ENCODE measurements at places on chromosomes 5 and 9.

- DNase-seq = no peak
Measured at GRCh38 chr5:51382521-51383130, 622 bp upstream of the ISL1 start.

DNA sequence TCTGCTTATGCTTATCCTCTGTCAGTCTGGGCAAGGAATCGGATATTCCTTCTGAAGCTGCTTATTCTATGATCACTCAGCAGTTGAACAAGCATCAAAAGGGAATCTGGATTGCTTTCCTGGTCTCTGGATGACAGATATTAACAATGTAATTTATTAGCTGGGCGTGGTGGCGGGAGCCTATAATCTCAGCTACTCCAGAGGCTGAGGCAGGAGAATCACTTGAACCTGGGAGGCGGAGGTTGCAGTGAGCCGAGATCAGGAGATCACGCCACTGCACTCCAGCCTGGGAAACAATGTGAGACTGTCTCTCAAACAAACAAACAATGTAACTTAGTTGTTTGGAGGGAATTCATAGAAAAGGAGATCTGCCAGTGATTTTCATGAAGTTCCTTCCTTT lies 45.4 kb downstream of the DMRT1 start:
- no peak for DNase-seq

DNA sequence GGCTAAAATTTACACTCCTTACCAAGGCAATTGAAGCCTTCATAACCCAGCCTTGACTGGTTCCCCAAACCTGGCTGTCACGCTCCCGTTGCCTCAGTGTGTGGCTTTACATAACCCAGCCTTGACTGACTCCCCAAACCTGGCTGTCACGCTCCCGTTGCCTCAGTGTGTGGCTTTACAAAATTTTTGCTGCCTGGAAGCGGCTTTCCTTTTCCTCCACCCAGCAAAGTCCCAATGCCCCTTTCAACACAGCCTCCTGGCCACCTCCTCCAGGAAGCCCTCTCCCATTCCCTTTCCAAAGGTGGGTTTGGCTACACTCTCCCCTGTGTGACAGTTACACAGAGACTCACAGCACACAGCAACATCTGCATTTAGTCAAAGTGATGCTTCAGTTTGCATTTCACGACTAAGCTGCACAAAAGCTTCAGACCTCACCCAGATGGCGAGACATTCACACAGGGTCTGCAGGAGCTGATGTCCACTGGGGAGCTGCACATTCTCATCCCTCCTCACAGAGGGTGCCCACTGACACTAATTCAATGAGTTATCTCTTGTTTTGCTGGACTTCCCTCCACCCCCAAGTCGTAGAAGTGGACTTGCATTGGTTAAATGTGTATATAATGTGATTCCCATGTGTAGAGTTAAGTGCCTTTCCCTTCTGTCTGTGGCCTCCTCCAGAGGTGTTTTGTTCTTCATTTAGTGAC lies 156.6 kb upstream of the PHYKPL start:
- DNase-seq = no peak

DNA sequence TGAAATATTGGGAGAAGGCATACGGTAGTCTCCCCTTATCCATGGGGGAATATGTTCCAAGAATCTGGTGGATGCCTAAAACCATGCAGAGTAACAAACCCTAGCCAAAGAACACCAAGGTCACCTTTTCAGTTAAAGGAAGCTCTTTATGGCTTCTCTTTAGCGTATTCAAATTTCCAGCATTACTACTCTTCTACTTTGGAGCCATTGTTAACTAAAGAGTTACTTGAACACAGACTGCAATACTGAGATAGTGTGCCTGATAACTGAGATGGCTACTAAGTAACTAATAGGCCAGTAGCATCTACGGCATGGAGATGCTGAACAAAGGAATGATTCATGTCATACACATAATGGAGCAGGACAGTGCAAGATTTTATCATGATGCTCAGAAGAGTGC lies 84.5 kb upstream of the SPEF2 start:
- no peak for DNase-seq

- no peak for DNase-seq
Measured at GRCh38 chr5:156588306-156588705, 261.3 kb downstream of the SGCD start.

- no peak for DNase-seq
Measured at GRCh38 chr5:176854164-176854563, 43.8 kb downstream of the UNC5A start.

GRCh38 chr5:23257656-23258055 lies 249.8 kb upstream of the PRDM9 start:
- no peak for DNase-seq

DNA sequence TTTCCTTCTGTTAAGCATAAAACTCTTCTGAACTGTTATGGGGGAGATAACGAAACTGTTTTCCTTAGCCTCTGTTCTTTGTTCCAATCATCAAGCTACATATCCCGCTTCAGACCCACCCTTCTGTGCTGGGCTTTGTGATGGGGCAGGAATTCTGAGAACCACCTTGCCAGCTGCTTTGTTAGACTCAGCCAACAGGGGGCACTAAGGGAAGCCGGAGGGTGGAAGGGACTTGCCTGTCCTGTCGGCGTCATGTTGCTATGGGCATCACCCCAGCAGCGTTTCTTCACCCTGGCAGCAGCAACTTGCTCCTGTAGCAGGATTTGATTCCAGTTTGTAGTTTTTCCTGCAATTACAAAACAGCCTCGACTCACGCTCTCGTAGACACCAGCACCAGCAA lies 169.1 kb downstream of the CAAP1 start:
- no peak for DNase-seq

GRCh38 chr5:121429761-121430160 lies 421.9 kb upstream of the FTMT start:
- DNase-seq = no peak

DNA sequence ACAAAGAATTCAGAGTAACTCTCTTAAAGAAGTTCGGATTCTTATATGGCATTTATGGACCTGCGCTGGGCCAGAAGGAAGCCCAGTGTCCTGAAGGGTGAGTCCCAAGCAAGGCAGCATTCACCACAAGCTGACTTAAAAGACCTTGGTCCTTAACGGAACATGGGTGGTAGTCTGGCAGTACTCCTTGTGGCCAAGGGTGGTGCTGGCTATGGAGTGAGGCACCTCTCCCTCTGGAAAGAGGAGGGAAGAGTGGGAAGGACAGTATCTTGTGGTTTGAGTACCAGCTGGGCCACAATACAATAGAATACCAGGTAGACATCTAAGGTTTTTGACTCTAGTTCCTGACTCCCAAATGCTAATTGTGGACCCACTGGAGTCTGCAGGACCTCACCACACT lies 425.7 kb upstream of the CYLC2 start:
- no peak for DNase-seq

- no peak for DNase-seq
Measured at GRCh38 chr5:56683281-56683680, 132.1 kb upstream of the MAP3K1 start.

- no peak for DNase-seq
Measured at GRCh38 chr5:115478281-115478680, 66.3 kb downstream of the FEM1C start.

DNA sequence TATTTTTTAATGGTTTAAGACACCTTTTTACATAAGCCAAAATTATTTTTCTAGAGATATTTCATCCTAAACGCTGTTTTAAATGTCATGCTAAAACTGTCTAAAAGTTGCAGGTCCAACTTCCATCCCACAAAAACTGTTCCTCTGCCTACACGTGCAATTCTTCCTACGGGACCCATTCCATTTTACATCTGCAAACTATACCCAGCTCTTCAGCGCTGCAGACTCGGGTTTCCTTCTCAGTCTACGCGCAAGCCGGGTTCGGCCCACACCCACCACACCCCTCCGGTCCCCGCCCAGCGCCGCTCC lies 8.7 kb downstream of the RANBP6 start:
- DNase-seq = no peak

GRCh38 chr5:92444888-92445287 lies 1061.8 kb upstream of the ARRDC3 start:
- no peak for DNase-seq

GRCh38 chr9:129761901-129762369 lies 9.1 kb upstream of the PTGES start:
- no peak for DNase-seq

DNA sequence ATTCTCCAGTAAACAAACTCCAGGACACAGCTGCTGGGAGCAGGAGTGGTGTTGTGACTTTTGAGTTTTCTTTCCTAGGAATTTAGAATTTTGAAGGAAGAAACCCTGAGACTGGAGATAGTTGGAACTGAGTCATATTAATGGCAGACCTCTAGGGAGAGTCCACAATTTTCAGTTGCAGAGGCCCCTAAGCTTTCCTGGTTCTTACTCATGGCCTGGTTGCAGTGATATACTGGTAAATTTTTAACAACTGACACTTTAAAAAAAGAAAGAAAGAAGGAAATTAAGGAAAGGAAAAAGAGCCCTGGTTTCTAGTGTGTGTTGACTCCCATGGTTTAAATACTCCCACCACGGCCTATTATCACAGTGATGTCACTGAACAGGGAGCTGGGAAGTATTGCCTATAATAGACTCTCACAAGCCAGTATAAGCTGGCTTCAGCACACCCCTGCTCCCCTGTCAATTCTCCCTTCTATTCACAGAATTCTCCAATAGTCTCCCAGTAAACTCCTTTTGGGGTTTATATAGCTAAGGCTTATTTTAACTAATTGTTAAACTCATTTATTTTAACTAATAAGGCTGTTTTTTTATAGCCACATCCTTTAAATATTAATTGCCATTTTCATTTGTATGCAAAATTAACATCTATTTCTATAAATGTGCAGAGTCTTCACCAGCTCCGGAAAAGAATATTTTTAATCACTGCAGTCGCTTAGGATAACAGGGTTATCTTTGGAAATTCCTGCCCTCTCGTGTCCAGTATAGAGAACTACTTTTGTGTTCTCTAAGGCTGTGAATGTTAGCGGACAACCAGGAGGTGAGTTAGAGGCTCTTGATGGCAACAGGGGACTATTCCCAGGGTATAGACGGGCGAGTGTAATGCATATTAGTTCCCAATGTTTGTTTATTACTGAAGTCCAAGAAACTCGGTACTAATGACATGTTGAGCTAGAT lies 59.7 kb downstream of the GGTA1 start:
- DNase-seq = no peak

DNA sequence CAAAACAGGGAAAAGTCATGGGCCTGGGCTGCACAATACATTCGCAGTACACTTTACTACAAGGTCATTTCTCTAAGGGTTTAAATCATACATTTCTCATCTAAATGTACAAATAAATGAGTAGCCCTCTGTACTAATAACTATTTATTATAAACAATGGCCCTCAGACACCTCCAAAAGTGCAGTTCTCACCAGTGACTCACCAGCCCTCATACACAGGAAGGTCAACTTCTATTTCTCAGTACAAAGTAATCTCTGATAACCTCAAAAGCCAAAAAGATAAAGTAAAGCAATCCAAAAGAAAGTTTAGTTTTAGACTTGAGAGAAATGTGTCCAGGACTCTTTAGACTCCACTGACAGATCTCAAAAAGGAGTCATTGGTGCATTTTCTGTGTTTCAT lies 1258.1 kb upstream of the CDH6 start:
- no peak for DNase-seq

DNA sequence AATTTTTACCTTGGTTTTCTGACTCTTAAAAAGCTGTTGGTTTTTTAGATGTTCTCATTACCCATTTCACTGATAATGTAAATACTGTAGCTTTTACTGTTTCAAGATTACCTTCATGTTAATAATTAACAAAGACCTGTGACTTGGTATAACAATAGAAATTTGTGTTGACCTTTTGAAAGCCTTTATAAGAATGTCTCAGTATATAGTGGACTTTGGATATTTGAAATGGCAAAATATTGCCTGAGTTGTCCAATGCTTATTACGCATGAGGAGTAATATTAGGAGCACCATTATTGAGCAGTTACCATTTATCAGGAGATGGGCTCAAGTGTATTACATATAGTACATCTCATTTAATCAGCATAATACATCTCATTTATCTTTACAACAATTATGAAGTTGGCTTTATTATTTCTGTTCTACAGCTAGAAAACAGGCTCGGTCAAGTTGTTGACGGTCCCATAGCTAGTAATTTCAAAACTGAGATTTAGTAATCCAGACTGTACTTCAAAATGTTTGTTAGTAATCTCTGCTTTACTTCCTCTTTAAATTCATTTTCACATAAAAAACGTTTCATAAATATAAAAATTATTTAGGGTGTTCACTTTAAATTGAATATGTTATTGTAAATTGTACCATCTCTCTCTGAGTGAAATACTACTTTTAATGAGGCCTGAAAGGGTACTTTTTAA lies 50.7 kb upstream of the FKTN start:
- no peak for DNase-seq

GRCh38 chr5:68027519-68027918 lies 188.0 kb upstream of the PIK3R1 start:
- no peak for DNase-seq

GRCh38 chr9:128211186-128211980 lies 8.2 kb downstream of the DNM1 start:
- no peak for DNase-seq

- no peak for DNase-seq
Measured at GRCh38 chr5:36787365-36788093, 89.0 kb upstream of the NIPBL start.

DNA sequence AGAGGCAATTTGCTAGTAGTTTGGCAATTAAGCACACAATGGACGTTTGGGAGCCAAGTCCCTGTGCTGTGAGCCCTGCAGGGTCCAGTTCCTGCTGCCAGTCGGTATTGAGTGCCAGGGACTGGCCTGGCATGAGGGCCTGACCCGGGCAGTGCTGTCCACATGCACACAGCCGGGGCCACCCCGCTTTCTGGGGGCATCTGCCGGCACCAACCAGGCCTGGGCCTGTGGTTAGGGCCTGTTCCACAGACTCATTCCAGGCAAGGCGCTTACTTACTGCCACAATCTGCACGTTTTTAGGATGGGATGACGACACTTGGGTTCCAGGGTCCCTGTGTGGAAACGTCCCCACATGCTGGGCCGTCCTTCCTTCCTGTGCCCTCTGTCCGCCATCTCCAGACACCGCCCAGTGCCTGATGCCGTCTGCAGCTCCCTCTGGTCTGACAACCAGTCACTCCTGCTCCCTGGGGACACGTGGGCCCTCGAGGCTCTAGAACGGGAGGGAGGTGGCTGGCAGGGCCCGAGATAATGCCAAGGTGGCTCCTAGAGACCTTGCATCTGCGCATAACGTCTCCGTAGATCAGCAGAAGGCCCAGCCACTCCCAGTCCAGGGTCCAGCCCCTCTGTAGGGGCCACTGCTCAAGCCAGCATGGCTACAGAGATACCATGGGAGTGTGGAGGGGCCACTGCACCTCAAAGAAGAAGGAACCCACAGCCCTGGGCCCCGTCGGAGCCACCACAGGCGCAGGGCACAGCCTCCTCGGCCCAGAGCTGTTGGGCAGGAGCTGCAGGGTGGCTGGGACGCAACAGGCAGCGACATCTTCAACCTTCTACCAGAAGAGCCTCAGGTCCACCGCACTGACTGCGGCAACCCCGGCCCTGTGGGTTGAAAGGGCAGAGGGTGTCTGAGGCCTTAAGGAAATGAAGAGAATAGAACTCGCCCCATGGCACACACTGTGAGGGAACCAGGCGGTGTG lies 24.7 kb downstream of the SLC9A3 start:
- DNase-seq = no peak

DNA sequence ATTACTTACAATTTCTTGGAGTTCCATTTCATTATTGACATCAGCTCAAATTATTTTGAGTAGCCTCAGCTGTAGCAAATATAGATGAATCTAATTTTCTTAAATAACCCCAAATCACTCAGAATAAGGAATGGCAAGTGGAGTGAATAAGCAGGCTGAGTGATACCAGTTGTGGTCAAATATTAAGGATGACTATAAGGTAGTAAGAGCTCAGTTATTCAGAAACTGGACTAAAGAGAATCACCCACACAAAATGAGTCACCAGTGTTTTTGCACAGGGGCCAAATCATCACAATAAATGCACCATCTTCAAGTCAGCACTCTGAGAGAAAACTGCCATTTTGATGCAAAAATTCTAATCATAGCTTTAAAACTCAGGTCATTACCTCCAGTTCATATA lies 128.9 kb upstream of the TARS1 start:
- no peak for DNase-seq

Measured in stimulated activated CD8-positive, alpha-beta memory T cell treated with anti-CD3 and anti-CD28 coated beads, Interleukin-15, amount 100 ng/mL, for 4 hours (primary cell).